ENCODE measurements at places on chromosomes 2 and 18.

GRCh38 chr2:149926149-149926548, 338.6 kb upstream of the MMADHC start:
- no peak for DNase-seq

GRCh38 chr18:79612291-79613108, 67.1 kb upstream of the CTDP1 start:
- no peak for DNase-seq

DNA sequence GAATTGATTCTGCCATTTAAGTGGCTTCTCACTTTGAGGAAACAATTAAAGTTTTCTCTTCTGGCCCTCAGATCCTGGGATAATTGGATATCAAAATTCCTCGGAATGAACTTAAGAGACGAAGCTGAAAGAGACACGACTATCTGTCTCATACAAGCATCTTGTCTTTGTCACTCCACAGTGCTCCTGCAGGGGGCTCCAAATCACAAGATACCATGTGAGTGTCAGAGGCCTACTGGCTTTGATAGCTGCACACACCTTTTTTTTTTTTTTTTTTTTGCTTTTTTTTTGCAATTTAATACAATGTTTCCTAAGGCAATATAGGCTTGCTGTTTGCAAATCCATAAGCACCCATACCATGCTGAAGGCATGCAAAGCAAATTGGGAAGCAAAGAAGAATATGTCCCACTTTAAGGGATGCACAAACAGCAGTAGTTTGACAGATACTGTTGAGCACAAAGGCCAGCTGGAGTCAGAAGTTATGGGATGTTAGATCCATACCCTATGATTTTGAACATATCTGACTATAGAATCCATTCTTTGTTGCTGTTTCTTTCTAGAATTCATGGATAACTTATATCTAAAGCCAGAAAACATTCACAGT, 109.0 kb upstream of the CBLN2 start:
- DNase-seq = peak; percentile 1

- no peak for DNase-seq
Measured at GRCh38 chr2:227739351-227739750, 6.3 kb upstream of the SCYGR8 start.

- peak; percentile 53 for DNase-seq
Measured at GRCh38 chr18:26089293-26090129, 902 bp downstream of the SS18 start.

All from EL (cell line).